ENCODE measurements at places on chromosomes 6 and 20.

- no peak for DNase-seq
These were observed 424.2 kb upstream of the SLC35B3 start for GRCh38 chr6:8859501-8859900.

DNA sequence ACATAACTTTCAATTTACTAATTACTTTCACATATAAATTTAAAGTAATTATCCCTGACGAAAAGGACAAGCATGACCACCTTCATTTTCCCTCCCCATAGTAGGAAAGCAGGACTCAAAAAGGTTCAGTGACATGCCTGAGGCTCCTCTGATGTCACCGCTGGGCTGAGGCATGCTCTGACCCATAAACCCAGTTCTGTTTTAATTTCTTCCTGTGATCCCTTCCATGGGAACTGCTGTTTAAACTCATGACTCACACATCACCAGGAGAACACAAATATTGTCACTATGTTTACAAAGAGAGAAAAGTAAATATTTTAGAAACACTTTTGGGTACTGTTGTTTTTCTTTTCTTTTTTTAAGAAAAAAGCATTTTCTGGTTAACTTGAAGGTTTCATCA lies 38.0 kb upstream of the NR2E1 start:
- DNase-seq: no peak

DNA sequence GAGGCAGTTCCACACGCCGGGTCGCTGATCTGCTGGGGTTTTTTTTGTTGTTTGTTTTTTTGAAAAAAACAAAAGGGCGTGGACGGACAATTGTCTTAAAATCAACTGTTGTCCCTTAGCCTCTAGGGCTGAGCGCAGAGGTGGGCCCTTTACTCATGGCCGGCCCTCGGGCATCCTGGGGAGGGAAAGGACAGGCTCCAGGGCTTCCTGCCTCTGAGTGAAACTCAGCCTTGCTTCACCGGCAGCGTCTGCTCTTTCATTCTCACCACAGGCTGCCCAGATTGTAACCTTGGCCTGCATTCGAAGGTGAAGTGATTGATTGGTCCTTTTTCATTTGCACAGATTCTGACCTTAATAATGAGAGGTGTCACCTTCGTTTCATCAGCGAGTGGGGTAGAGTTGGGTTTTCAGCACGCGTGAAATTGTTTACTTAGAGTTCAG lies 797 bp downstream of the SMIM13 start:
- no peak for DNase-seq

DNA sequence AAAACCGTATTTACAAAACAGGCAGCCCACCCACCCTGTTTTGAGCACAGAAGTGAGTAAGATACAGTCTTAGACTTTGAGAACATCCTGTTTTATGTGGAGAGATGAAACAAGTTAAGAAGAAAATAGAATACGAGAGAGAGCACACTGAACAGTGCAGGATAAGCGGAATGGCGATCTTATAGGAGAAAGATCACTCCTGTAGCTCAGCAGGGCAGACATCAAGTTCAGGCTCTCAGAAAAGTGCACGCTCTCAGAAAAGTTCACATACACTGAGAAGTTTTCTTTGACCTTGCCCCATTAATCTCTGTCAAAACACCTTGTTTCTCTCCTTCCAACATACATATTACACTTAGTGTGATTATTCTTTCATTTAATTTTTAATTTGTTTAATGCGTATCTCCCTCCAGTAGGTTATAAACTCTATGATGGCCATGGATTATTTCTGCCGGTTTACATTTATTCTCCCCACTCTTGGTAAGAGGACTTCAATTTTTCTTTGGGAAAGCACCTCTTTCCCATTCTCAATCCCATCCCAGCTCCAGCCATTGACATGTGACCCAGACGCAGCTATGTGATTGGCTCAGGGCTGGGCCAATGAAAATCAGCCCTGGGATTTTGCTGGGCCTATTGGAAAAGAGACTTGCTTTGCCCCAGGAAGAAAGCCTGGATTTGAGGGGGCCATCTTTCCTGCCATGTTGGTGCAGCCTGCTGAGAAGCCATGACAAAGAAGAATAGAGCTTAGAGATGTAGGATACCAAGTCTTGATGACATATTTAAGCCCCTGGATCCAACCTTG lies 16.2 kb downstream of the KCNB1 start:
- DNase-seq: no peak

- DNase-seq: no peak
These were observed 308.9 kb downstream of the DHX35 start for GRCh38 chr20:39270837-39271604.

DNA sequence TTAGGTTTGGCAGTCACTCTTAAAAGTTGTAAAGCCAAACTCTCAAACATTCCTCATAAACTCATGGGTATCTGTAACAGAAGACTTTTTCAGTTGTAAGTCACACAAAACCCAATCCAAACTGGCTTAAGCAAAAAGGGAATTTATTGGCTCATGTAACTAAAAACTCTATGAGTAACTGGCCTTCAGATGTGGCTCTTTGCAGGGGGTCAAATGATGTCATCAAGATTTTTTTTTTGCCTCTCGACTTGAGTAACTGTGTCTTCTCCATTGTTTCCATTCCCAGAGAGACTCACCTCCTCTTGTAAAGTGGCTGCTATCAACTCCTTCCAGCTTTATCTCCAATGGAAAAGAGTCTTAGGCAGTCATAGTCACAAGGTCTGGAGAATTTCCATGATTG lies 645.0 kb downstream of the DHX35 start:
- no peak for DNase-seq

DNA sequence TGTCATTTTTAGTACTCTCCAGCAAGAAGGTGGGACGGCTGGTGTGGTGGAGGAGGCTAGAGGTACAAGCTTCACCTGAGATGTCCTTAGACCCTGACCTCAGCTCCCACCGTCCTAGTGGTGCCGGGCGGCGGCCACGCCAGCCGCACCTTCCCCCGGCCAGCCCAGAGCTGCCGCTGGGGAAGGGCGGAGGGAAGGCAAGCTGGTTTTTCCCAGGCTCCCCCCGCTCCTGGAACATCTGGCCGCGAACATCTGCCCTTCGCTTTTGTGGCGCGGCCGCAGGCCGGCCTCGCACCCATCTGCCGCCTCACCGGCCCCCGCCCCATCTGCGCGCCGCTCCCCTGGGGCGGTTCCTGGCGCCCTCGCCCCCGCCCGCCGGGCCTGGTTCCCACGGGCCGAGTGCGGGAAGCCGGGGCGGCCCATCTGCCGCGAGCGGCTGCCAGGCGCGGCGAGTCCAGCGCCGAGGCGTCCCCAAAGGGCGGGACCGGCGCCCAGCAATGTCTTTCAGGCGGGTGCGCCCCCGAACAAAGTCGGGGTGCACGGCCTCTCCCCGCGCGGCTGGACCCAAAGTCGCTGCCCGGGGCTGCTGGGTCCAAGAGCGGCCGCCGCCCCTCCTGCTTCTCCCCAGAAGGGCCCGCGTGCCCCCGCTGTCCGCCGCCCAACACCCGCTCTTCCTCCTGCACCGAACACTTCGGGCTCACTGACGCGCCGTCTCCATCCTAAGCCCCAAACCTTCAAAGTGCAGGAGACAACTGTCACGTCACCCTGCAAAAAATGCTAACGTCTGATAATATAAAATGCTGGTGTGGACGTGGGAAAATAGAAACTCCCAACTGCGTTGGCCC lies 17.3 kb upstream of the ID1 start:
- peak; percentile 43 for DNase-seq

DNA sequence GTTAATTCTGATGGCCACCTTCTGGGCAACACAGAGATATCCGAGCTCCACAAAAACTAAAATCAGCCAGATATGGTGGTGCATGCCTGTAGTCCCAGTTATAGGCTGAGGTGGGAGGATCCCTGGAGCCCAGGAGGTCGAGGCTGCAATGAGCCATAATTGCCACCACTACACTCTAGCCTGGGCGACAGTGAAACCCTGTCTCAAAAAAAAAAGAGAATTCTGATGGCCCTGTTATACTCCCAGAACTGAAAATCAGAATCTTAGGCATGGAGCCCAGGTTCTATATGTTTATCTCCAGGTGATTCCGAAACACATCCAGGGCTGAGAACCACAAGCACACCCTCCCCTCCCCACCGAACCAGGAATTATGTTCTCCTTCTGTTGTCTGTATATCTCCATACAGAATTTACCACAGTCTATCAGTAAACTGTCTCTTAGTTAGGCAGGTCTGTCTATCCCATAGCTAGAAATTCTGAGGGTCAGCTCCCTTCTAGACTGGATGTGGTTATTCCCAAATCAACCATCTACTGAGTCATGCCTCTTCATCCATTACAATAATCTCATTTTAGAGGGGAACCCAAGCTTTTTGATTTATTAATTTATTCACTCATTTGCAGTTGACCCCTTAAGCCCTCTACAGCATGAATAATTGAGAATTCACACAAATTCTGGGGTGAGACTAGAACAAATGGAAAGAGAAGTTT lies 24.8 kb upstream of the CCND3 start:
- no peak for DNase-seq

GRCh38 chr6:81977486-81977885 lies 225.0 kb upstream of the TENT5A start:
- DNase-seq: no peak

GRCh38 chr6:42599558-42599957 lies 35.7 kb downstream of the UBR2 start:
- no peak for DNase-seq

GRCh38 chr6:21431526-21431925 lies 162.0 kb upstream of the SOX4 start:
- no peak for DNase-seq

DNA sequence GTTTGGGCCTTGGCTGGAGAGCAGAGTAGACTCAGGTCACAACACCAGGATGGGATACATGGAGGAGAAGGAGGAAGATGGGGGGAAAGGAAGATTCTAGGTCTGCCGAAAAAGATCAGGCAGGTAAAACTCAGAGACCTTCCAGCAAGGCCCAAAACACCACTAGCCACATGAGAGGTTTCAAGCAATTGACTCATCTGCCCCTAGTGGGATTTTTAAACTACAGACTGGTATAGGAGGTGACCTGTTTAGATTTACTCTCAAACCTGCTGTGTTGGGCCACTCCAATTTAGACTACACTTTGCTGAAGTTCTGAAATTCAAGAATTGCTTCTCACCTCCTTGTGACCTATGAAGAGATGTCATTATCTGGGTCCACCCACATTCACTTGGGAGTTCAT lies 236.9 kb upstream of the SASH1 start:
- no peak for DNase-seq

DNA sequence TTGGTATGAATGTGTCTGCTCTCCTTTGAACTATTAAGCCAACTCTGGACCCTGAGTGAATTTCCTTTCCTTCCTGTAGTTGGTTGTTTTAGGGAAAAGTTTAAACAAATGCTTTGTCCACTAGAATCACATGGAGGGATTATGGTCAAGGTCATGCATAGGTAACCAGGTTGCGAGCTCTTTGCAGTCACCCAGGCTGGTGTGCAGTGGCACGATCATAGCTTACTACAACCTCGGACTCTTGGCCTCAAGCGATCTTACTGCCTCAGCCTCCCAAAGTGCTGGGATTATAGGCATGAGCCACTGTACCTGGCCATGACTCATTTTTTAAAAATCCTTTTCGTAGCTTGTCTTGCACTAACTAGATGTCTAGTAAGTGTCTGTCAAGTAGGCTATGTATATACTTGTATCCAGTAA lies 88.0 kb upstream of the SOX4 start:
- DNase-seq: no peak

GRCh38 chr20:36230019-36230418 lies 6.3 kb upstream of the AAR2 start:
- DNase-seq: no peak

DNA sequence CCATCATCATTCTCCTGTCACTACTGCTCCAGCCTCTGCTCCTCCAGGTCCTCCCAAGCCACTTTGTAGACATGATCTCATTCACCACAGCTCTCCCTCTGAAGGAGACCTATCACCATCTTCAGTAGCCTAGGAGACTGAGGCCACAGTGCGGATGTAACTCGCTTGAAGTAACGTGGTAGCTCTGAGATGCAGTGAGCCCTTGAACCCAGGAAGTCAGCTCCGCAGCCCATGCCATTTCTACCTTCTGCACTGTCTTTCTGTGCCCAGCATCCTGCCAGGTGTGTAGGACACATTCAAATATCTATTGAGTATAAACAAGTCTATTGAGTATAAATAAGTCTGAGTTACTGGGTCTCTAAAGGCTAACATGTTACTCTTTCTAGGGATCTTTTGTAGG lies 164.4 kb downstream of the CDH26 start:
- DNase-seq: no peak

GRCh38 chr20:42380287-42380686 lies 762.1 kb upstream of the CHD6 start:
- DNase-seq: no peak

- no peak for DNase-seq
These were observed 369.4 kb downstream of the UTRN start for GRCh38 chr6:144654506-144654905.

GRCh38 chr6:75208298-75209183 lies 2.7 kb upstream of the COL12A1 start:
- peak; percentile 88 for DNase-seq

DNA sequence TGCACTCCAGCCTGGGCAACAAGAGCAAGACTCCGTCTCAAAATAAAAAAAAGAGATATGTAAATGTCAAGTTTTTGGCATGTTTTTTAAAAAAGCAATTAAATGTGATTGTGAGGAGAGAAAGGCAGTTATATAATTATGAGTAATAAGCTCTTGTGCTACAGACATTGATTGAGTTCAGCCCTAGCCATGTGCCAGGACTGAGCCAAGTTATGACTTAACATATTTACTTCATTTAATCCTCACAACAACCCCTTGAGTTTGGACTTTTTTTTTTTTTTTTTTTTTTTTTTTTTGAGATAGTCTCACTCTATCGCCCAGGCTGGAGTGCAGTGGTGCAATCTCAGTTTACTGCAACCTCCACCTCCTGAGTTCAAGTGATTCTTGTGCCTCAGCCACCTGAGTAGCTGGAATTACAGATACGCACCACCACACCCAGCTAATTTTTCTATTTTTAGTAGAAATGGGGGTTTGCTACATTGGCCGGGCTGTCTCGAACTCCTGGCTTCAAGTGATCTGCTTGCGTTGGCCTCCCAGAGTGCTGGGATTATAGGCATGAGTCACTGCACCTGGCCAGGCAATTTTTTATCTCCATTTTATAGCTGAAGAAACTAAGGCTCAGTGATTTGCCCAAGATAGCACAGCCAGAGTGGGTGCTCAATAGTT lies 15.0 kb upstream of the CSE1L start:
- no peak for DNase-seq

- DNase-seq: no peak
These were observed 87.0 kb downstream of the ZMYND8 start for GRCh38 chr20:47269309-47270165.

DNA sequence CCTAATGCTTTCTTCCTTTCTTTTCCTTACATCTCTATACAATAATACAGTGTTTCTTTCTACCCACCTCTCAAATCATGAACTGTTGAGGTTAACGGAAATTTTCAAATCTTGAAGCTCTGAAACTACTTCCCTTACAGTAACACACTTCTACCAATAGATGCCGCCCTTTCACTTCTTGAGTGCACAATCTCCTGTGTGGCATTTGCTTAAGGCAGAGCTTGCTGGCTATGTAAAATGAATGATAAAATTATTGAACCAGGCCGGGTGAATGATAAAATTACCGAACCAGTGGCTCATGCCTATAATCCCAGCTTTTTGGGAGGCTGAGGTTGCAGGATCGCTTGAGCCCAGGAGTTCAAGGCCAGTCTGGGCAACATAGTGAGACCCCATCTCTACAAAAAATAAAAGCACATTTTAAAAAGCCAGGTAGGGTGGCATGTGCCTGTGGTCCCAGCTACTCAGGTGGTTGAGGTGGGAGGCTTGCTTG lies 56.8 kb downstream of the KCNS1 start:
- peak; percentile 74 for DNase-seq

- no peak for DNase-seq
These were observed 12.8 kb downstream of the SUN5 start for GRCh38 chr20:32991383-32991782.
